Karpas-422 (cell line): ENCODE measurements at places on chromosomes 7 and 10.

DNA sequence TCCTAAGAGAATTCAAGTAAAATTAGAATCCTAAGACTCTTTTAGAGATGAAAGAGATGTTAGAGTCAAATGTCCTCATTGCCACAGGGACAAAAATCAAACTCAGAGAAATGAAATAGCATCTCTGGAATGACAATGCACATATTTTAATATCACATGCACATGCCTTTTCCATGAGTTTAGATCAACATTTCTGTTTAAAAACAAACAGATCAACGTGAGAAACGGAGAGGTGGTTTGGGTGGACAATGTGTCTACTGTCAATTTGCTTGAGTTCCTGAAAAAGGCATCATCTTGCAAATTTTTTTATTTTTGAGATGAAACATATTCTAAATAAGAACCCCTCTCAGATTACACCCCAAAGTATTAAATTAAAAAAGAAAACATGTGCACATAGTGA, 130.0 kb downstream of the CHRM2 start:
- H3K4me3 ChIP-seq: no peak overlapping the region
- no peaks in the 10 kb centered on the region for H3K36me3 ChIP-seq
- no peaks in the 10 kb centered on the region for H3K27me3 ChIP-seq
- DNase-seq: no peak
- no peaks in the 10 kb centered on the region for H3K4me1 ChIP-seq

- H3K27me3 ChIP-seq: no peaks in the 10 kb centered on the region
- H3K36me3 ChIP-seq: no peaks in the 10 kb centered on the region
- no peak overlapping the region for H3K27ac ChIP-seq
- DNase-seq: no peak
- no peak overlapping the region for H3K4me3 ChIP-seq
- H3K4me1 ChIP-seq: no peaks in the 10 kb centered on the region
Observed at GRCh38 chr7:105839266-105839665, 37.1 kb downstream of the ATXN7L1 start.

GRCh38 chr10:125419831-125420230, 259.5 kb upstream of the CTBP2 start:
- H3K36me3 ChIP-seq: no peaks in the 10 kb centered on the region
- H3K4me1 ChIP-seq: no peaks in the 10 kb centered on the region

- H3K4me1 ChIP-seq: no peaks in the 10 kb centered on the region
- no peaks in the 10 kb centered on the region for H3K27me3 ChIP-seq
Observed at GRCh38 chr10:79059859-79060379, 8.8 kb upstream of the ZMIZ1 start.

DNA sequence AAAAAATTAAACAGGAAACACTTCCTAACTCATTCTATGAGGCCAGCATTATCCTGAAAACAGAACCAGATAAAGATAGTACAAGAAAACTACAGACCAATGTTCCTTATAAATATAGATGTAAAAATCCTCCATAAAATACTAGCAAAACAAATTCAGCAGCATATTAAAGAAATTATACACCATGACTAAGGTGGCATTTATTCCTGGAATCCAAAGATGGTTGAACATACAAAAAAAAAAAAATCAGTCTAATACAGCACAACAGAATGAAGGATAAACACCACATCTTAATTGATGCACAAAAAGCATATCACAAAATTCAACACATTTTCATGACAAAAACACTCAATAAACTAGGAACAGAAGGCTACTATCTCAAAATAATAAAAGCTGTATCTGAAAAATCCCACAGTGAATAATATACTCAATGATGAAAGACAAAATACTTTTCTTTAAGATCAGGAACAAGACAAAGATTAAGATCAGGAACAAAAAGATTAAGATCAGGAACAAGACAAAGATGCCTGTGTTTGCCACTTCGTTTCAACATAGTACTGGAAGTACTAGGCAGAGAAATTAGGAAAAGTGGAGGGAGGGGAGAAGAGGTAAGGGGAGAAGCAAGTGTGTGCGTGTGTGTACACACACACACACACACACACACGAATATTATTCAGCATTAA, 95.6 kb downstream of the SNX13 start:
- H3K4me1 ChIP-seq: no peaks in the 10 kb centered on the region
- no peaks in the 10 kb centered on the region for H3K27me3 ChIP-seq
- no peak for DNase-seq
- H3K27ac ChIP-seq: no peak overlapping the region

- peaks cover 31% of the 10 kb centered on the region; the same call in 1 of the 2 replicates for H3K36me3 ChIP-seq
- no peak overlapping the region for H3K4me3 ChIP-seq
- no peak overlapping the region for H3K27ac ChIP-seq
- no peaks in the 10 kb centered on the region for H3K27me3 ChIP-seq
- H3K4me1 ChIP-seq: no peaks in the 10 kb centered on the region
Observed at GRCh38 chr7:157210682-157211081, 72.0 kb downstream of the UBE3C start.

GRCh38 chr10:97503406-97503805, 4.7 kb downstream of the UBTD1 start:
- DNase-seq: no peak
- H3K36me3 ChIP-seq: no peaks in the 10 kb centered on the region
- no peaks in the 10 kb centered on the region for H3K27me3 ChIP-seq
- no peak overlapping the region for H3K4me3 ChIP-seq
